ENCODE measurements at places on chromosomes 6 and 20.

GRCh38 chr6:145863366-145863765 is 48.8 kb upstream of the FBXO30 start:
- no peak overlapping the region for H3K27ac ChIP-seq
- no peak overlapping the region for H3K4me3 ChIP-seq
- no peaks in the 10 kb centered on the region for H3K27me3 ChIP-seq
- H3K4me1 ChIP-seq, result peaks cover 10% of the 10 kb centered on the region

DNA sequence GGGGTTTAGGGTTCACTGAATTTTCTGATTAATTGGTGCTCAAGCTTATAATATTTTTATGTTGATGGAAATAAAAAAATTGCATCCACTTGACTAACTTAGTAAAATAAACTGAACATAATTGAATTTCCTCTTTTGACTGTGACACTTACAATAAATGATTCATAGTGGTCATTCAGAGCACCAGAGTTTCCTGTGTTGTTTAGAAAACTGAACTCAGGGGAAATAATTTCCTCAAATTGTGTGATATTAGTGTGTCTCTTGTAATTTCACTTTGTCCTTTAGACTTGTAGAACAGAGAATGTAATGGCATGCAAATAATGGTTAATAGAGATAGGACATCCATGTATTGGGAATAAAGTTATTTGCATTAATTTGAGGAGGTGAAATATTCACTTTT is 319.7 kb upstream of the MAN1A1 start:
- no peaks in the 10 kb centered on the region for H3K36me3 ChIP-seq
- no peak overlapping the region for H3K27ac ChIP-seq
- no peaks in the 10 kb centered on the region for H3K4me1 ChIP-seq

GRCh38 chr6:39908838-39909583 is 25.3 kb downstream of the MOCS1 start:
- no peak overlapping the region for H3K4me3 ChIP-seq
- no peak for DNase-seq
- H3K4me1 ChIP-seq, result no peaks in the 10 kb centered on the region
- no peak overlapping the region for H3K27ac ChIP-seq

DNA sequence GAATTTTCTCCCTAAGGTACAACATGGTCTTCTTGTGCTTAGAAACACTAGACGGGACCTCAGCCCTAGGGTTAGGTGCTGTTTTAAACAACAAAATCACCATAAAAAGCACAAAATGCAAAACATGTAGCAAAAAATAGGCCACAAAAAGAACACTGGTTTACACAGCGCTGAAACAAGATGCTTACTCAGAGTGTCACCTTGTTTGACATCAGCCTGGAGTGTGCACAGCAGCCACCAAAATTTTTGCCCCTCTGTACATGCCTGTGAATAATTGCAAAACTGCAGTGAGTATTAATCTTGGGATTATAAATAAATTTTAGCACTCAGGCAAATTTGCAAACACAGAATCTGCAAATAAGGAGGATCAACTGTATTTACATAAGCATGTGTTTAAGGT is 110.1 kb downstream of the PLG start:
- no peak overlapping the region for H3K4me3 ChIP-seq
- no peaks in the 10 kb centered on the region for H3K4me1 ChIP-seq
- H3K36me3 ChIP-seq, result no peaks in the 10 kb centered on the region

GRCh38 chr6:36289281-36289878 is 19.5 kb downstream of the PNPLA1 start:
- H3K27me3 ChIP-seq, result peaks cover 16% of the 10 kb centered on the region
- H3K4me1 ChIP-seq, result peaks cover 11% of the 10 kb centered on the region
- H3K36me3 ChIP-seq, result no peaks in the 10 kb centered on the region
- H3K4me3 ChIP-seq, result no peak overlapping the region
- H3K27ac ChIP-seq, result no peak overlapping the region
- DNase-seq, result no peak

GRCh38 chr6:75272145-75272840 is 12.3 kb downstream of the TMEM30A start:
- peak overlapping the region; percentile 64 for H3K27ac ChIP-seq
- peaks cover 59% of the 10 kb centered on the region for H3K4me1 ChIP-seq
- H3K27me3 ChIP-seq, result no peaks in the 10 kb centered on the region
- no peak overlapping the region for H3K4me3 ChIP-seq

All from lower lobe of right lung (tissue), 2 donors.